ENCODE measurements at places on chromosomes 5 and 9.

DNA sequence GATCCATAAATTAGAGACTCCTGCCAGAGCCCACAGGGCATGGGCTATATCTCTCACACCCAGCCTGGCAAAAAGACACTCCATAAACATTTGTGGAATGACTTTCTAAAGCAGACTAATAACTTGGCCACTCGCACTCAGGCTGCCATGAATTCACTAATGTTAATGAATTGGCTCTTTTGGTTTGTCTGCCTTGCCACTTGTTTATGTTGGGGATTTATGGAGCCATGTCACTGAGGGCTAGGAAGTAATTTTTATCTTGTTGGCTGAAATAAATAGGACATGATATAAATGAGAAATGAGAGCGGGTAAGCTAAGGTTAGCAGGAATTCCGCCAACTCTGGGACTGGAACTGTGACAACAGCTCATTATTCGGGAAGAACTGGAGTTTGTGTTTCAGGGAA lies 55.2 kb downstream of the DROSHA start:
- no peak for DNase-seq

- DNase-seq: no peak
Observed at GRCh38 chr5:82147860-82148573, 130.1 kb downstream of the RPS23 start.

DNA sequence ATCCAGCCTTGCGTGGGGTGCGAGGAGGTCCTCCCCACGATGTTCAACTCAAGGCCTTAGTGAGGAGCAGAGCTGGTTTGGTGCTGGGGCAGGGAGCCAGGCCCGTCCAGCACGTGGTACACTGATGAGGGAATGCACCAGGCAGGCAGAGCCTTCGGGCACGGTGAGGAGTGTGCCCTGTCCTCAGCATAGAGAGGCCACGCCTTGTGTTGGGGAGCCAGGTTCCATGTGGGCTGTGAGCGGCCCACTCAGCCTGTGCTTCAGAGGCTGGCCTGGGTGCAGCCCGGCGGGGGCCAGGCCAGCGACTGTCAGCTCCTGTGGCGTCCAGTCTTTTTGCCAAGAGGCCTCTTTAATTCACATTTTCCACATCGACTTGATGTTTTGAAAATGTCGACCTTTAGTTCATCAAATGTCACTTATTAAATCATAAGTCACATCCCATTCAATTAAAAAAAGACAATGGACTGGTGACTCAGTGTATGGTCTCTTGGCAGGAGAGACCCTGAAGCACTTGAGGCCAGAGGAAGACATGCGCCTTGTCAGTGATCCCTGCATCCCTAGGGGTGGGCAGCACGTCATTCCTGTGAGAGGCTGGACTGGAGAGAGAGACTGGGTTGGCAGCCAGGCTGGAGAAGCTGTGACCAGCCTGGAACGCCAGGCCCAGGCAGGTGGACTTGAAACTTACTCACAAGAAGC lies 21.7 kb downstream of the ERGIC1 start:
- DNase-seq: peak; percentile 28

- no peak for DNase-seq
Observed at GRCh38 chr9:121171236-121171635, 30.4 kb downstream of the RAB14 start.

- DNase-seq: no peak
Observed at GRCh38 chr9:16461137-16461840, 409.2 kb downstream of the BNC2 start.

GRCh38 chr5:128858995-128859394 lies 106.3 kb upstream of the SLC27A6 start:
- DNase-seq: no peak

DNA sequence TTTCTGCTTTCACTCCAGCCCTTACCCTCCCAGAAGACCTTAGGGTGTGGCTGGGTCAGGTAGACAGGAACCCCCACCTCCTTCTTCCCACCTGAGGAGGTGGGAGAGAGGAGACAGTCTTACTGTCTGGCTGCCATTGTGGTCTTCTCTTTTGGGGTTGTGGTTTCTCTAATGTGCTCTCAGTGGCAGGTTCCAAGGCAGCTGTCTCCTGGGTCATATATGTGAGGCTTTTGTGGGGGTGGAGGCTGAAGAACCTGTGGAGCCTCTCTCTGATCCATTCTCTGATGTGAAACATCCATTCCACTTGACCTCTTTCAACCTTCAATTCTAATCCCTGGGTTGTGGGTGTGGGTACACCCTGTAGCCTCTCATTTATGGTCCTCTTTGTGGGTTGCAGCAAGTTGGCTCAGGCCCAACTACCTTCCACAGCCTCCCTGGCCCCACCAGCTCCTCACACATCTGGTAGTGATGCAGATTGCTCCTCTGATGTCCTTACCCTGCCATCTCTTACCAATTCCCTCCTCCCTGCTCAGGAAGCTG lies 118.4 kb downstream of the CEP120 start:
- DNase-seq: no peak

Data from BE2C (cell line).